Globus pallidus (tissue), 1 donor: ENCODE measurements at places on chromosomes 5 and 9.
A peak's percentile ranks its signal among the peaks of the same experiment; 100 is the strongest.

DNA sequence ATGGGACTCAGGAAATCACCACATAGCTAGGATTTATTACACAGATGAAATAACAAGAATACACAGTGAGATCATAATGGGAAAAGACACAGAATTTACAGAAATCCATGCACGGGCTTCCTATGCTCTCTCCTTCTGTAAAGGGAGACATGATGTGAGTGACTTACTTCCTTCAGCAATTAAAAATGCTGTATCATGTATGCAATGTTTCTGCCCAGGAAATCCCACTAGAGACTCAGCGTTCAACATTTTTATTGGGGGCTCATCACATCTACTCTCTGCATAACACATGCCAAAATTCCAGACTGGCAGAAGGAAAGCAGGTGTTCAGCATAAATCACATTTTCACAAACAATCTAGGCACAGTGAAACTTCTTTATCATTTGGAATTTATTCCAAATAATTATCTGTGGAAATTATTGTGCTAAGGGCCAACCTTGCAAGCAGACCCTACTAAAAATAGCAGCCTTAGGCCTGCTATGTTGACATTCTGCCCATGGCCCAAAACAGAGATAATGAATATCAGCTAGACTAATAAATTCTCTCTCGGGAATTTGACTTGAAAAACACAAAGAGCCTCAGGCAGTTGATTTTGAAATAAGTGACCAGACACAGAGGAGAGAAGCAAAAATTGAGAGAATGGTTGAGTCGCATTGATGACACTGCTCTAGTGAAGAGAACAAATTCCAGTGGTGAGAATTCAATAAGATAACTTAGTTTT is 31.4 kb upstream of the SELENOP start:
- DNase-seq: no peak

DNA sequence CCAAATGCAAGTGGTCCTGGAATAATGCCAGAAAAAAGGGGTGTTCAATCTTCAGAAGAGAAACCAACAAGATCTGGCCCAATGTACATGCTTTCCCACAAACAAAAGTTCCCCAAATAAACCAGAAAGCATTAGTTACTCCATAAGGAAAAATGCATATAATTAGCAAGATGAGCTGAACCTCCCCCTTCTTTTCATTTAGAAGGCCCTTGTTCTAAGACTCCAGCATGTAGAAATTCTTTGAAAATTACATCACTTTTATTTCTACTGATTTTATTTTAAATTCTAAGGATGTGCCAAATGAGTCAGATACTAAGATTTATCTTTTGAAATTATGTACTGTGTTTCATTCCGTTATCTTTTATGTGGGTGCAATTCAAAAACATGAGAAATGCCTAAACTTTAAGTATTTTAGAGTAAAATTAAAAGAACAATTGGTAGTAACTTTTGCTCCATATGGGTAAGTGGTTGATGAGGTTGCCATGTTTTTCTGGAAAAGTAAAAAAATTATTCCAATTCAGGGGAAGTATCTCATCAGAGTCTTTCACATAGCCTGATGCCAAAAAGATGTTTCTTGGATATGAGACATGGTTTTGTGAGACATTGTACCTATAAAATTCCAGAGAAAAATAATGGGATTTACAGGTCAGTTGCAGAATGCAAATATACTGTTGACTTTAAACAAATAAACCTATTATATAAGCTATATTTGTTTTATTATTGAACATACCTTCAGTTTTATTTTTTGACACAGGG is 106.5 kb upstream of the CCDC112 start:
- DNase-seq: no peak

- no peak for DNase-seq
Observed at GRCh38 chr5:54985301-54986268, at the start of gene ESM1. Gene ESM1, minus strand, starts transcription at chr5:54985593. Its CDS starts 76 bp downstream, at chr5:54985517.

DNA sequence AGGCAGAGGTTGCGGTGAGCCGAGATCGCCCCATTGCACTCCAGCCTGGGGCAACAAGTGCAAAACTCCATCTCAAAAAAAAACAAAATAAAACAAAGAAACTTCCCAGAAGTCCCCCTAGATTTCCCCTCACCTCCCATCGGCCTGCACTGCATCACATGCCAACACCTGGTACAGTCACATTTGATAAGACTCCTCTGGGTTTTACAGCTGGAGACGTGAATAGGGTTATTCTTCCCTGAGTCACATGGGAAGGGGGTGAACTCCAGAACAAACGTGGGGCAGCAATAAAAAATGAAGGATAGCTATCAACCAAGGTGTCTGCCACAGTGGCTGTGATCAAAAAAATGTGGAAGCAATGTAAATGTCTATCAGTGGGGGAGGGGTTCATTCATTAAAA is 26.0 kb downstream of the SPRY4 start:
- no peak for DNase-seq

- DNase-seq: peak; percentile 70
Observed at GRCh38 chr5:9207817-9208418, 338.0 kb downstream of the SEMA5A start.

GRCh38 chr5:149807176-149807575 is 77.1 kb downstream of the PPARGC1B start:
- DNase-seq: no peak

GRCh38 chr5:97666783-97667182 is 483.7 kb upstream of the RIOK2 start:
- no peak for DNase-seq

GRCh38 chr5:42963412-42963811 is 76.7 kb downstream of the ANXA2R start:
- no peak for DNase-seq

DNA sequence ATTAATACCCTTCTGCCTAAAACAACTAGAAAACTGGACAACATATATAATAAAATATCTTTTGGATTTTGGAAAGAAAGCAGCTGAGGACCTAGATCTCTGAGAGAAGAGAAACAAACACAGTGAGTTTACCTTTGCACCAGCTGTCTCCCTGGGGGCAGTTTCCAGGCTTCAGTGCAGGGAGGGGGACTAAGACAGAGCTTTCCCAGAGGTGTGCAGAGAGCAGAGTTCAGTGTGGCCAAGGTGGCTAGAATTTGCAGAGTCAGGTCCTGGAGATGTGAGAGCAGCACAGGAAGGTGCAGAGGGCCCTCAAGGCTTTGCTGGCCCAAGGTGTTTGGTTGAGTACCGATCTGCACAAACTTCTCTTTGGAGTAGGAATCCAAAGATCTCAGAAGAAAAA is 26.3 kb upstream of the PTPDC1 start:
- DNase-seq: no peak

- peak; percentile 35 for DNase-seq
Observed at GRCh38 chr9:128735373-128735772, 11.4 kb upstream of the ZDHHC12 start.

- no peak for DNase-seq
Observed at GRCh38 chr9:137269231-137269772, 8.2 kb upstream of the TOR4A start.

GRCh38 chr9:86708918-86709835 is 238.1 kb downstream of the GAS1 start:
- DNase-seq: no peak

GRCh38 chr5:56421246-56422075 is 188.3 kb upstream of the ANKRD55 start:
- no peak for DNase-seq

- DNase-seq: no peak
Observed at GRCh38 chr9:78775211-78775610, 478.3 kb downstream of the PSAT1 start.

- DNase-seq: peak; percentile 37
Observed at GRCh38 chr5:112554101-112554977, 135.3 kb upstream of the EPB41L4A start.

DNA sequence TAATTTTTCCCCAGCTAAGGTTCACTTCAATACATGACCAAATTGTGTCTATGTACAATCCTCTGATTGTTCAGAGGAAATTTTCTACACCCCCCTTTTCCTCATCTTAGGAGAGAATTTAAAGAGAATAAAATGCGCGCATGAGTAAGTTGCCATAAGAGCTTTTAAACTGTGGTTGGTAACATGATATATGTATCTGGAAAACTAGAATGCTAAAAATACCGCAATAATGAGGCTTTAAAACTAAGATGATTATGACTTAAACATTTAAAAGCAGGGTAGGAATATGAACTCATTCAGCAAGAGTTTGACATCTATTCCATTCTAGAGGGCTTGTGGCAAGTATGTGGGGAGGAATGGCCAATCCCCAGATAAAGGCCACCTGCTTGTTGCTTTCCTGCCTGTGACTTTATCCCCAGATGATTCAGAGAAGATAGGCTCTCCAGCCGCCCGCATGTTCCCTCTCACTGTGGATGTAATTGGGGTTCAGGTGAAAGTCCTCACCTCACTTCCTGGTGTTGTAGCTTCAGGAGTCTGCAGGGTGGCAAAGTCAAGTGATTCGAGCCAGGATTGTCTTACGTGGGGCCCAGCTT is 26.5 kb upstream of the BASP1 start:
- no peak for DNase-seq

DNA sequence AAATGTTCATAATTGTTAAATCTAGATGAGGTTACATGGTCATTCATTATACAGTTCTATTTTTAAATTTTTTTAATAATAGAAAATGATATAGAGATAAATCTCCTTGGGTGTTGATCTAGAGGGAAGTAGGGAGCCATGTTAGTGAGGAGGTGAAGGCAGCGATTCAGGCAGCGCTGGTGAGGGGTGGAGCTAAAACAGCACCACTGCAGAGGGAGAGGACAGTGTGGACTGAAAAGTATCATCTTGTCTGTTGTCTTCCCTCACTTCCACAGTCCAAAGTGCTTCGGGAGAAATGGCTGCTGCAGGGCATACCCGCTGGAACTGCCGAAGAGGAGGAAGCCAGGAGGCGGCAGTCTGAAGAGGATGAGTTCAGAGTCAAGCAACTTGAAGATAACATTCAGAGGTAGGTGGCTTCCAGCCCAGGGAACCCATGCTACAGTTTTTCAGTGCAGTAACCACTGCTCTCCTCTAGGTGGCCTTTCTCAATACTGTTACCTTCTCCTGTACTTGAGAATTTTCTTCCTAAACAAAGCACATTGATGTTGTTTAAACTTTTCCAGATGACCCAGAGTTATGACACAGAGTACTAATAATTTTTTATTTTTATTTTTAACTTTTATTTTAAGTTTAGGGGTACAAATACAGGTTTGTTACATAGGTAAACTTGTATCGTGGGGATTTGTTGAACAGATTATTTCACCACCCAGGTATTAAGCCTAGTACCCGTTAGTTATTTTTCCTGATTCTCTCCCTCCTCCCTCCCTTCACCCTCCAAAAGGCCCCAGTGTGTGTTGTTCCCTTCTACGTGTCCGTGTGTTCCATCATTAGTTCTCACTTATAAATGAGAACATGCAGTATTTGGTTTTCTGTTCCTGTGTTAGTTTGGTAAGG is 100.5 kb downstream of the PALM2AKAP2 start:
- DNase-seq: no peak

- peak; percentile 80 for DNase-seq
Observed at GRCh38 chr9:137077010-137077747, at the start of gene UAP1L1. Gene UAP1L1, plus strand, starts transcription at chr9:137077517. Its CDS starts 16 bp downstream, at chr9:137077533.

DNA sequence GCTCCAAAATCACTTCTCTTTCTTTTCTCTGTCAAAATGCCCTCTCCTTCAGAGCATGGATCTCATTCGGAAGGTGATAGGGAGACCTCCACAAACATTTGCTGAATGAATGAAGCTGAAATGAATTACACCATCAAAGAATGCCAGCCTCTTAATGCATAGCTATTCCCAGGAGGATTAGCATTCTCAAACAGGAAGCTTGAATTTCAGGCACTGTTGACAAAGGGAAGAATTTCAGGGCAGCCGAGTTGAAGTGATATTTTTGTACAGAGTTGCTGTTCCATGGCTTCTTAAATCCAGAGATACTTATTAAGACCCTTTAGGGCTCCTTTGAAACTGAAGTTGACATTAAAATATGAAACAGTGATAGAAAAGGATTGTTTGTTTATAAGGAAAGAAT is 18.8 kb downstream of the HBEGF start:
- DNase-seq: no peak

DNA sequence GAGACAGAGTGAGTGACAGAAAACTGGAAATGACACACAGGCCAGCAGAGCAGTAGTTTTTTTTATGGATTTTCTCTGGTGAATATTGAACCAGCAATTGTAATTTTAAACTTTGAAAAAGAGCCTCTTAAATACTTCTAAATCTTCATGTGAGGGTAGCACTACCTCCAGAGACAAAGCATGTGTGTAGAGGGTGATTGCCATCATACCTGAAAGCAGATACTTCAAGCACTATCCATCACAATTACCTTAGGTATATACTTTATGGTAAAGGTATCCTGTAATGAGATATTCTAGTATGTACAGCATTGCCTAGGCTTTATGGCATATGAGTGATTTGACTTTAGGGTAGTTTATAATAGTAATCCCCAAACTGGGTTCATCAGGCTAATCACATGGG is 3.4 kb upstream of the EBF1 start:
- no peak for DNase-seq

GRCh38 chr9:19270421-19270949 is 40.0 kb downstream of the DENND4C start:
- no peak for DNase-seq

- DNase-seq: no peak
Observed at GRCh38 chr5:160460377-160461049, 38.9 kb downstream of the PTTG1 start.

GRCh38 chr9:115374724-115375268 is 256.8 kb upstream of the TNC start:
- DNase-seq: no peak

DNA sequence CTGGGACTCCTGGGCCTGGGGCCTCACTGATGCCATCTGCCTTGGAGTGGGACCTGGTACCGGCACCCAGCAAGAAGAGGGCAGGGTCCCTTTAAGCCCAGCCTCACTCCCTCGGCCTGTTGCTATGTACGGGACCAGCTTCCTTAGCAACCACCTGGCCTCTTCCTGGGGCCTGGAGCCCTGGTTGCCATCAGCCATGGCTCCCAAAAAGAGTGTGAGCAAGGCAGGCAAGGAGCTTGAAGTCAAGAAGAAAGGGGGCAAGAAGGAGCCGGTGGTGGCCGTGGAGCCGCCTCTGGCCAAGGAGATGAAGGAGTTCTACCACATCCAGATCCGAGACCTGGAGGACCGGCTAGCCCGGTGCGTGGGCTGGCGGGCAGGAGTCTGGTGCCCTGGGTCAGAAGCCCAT is at the start of gene CFAP157:
TSS of gene CFAP157 (plus strand) at position 153 of the 406 bp plus-strand sequence. CDS start at position 197, 44 bp downstream.
- no peak for DNase-seq

DNA sequence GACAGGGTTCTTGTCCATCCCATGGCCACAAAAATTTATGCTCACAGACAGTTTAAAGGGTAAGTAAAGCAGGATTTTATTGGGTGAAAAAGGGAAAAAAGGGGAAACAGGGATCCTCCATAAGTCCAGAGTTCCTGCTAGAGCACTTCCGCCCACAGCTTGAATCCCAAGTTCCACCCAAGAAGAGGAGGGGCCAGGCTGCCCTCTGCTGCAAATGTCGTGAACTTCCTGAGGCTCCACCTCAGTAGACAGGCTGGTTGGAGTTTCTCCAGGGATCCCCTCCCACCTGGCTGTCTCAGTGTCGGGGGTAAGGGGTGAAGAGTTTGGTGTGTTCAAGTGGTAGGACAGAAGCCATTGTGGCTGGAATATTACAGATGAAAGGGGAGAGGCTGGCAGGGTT is 275.0 kb upstream of the SGCD start:
- DNase-seq: no peak

GRCh38 chr9:120933310-120934055 is 6.9 kb upstream of the TRAF1 start:
- DNase-seq: no peak

- no peak for DNase-seq
Observed at GRCh38 chr5:81760521-81760920, 9.6 kb upstream of the SSBP2 start.

- no peak for DNase-seq
Observed at GRCh38 chr5:178649580-178649979, 22.7 kb upstream of the CLK4 start.

GRCh38 chr5:3484836-3485235 is 110.8 kb upstream of the IRX1 start:
- no peak for DNase-seq
